ENCODE measurements at places on chromosomes 4 and X.

GRCh38 chrX:139094671-139095592 lies 383.4 kb upstream of the FGF13 start:
- DNase-seq = no peak

DNA sequence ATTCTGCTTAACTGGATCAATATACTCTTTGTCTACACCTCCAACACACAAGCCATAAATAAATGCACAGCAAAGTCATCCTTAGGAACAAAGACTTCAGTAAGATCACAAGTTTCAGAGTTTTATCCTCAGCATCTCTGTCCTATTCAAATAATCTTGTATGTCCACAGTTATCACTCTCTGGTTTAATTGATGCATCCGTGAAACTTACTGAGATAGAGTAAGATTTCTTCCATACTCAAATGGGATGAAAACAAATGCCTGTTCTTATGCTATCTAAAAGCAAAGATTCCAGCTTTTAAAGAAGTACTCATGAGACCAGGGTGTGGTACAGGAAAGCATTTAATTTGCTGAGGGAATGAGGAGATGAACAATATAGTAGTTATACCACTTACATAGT lies 184.6 kb upstream of the SLC7A11 start:
- no peak for DNase-seq

DNA sequence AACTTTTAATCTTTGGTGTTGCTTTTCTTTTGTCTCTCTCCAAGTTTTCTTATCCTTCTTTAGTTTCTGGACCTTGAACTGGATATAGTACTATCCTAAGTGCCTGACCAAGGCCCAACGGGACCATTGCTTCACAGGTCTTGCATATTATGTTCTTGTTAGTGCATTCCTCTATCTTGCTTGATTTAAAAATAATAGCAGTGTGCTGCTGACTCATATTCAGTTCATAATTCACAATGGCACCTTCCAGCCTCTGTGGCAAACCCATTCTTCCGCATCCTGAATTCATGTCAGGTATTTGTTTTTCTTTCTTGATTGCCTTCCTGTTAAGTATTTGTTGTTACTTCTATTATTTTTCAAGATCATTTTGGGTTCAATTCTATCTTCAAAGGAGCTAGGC lies 197.1 kb upstream of the GIMD1 start:
- no peak for DNase-seq

GRCh38 chrX:31851761-31852160 lies 779.9 kb upstream of the FTHL17 start:
- no peak for DNase-seq

GRCh38 chr4:69167300-69167699 lies 47.2 kb downstream of the UGT2B11 start:
- DNase-seq = no peak

GRCh38 chr4:24605216-24605615 lies 20.9 kb upstream of the DHX15 start:
- no peak for DNase-seq

DNA sequence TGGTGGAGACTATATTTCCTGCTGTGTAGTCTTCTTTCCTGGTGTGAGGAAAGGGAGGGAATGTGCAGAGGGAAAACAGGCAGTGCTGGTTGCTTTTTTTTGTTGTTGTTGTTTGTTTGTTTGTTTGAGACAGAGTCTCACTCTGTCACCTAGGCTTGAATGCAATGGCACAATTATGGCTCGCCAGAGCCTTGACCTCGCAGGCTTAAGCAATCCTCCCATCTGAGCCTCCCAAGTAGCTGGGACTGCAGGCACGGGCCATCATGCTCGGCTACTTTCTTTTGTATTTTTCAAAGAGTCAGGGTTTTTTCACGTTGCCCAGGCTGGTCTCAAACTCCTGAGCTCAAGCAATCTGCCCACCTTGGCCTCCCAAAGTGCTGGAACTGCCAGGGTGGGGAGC lies 82.5 kb downstream of the RELL1 start:
- no peak for DNase-seq

DNA sequence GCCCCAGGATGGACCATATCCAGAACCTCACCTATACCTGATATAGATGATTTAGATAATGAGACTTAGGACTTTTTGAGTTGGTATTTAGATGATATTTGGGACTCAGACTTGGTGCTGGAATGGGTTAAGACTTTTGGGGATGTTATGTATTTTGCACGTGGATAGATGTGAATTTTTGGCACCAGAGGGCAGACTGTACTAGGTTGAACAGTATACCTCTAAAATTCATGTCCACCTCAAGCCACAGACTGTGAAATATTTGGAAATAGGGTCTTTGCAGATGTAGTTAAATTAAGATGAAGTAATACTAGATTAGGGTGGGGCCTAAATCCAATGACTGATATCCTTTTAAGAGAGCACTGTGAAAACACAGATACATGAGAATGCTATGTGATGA lies 15.6 kb downstream of the RBM41 start:
- DNase-seq = no peak

DNA sequence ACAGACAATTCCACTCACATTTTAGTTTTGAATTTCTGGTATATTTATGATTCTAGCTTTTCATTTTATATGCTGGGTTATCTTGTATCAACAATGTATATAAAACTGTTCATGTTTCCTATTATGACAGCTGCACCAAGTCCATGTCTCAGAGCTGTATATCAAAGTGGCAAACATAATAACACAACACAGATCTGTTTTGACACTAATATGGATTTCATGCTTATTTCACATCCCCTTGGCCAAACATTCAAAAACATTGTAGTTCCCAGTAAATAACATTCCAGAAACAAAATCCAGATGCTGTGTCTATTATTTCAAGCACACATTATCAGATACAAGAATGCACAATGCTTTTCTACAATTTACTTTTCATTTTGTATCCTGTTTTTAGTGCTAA lies 380.6 kb upstream of the MAGEB2 start:
- no peak for DNase-seq

GRCh38 chr4:95830651-95831050 lies 9.2 kb upstream of the PDHA2 start:
- no peak for DNase-seq

GRCh38 chrX:131521824-131522223 lies 22.1 kb upstream of the OR13H1 start:
- DNase-seq = no peak

GRCh38 chr4:107736924-107737448 lies 17.0 kb upstream of the PAPSS1 start:
- DNase-seq = no peak

GRCh38 chr4:3226944-3227343 lies 22.0 kb upstream of the MSANTD1 start:
- no peak for DNase-seq

DNA sequence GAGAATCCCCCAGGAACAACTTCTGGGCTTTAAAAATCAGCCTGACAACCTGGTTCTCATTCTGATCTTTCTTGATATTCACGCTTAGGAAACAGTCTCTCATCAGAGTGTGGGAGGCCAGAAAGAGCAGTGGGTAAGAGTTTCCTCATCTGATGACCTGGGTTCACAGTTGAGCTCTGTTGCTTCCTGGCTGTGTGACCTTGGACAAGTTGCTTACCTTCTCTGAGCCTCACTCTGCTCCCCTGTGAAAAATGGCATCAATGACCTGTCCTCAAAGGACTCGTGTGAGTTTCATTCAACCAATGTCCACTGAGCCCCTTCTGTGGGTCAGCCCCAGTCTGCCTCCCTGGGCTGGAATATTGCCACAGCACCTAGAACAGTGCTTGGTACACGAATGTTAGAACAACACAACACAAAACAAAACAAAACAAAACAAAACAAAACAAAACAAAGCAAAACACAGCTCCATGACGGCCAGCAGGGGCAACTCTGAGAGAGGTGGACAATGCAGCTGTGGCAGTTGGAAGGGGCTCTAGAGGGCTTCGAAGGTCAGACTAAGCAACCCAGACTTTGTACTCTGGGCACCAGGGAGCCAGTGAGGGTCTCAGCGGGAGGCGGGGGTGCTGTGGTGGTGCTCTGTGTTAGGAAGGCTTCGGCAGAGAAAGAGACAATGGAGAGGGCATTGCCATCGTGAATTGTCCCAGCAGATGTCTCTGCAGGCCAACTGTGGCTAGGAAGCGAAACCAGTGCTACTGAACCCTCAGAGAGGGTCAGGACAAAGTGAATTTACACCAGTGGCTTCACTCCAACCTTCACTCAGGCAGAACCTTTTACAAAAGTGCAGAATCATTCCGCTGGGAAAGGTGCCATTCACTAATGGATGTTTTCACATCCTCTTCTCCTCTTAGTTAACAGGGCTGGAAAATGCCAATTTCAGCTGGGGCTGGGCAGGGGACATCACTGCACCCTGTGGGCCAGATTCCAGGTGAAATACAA lies 14.3 kb upstream of the C4orf50 start:
- no peak for DNase-seq

GRCh38 chr4:109383823-109384222 lies 49.8 kb upstream of the SEC24B start:
- DNase-seq = no peak

- DNase-seq = no peak
Observed at GRCh38 chr4:139643042-139643895, 22.4 kb upstream of the MGST2 start.

DNA sequence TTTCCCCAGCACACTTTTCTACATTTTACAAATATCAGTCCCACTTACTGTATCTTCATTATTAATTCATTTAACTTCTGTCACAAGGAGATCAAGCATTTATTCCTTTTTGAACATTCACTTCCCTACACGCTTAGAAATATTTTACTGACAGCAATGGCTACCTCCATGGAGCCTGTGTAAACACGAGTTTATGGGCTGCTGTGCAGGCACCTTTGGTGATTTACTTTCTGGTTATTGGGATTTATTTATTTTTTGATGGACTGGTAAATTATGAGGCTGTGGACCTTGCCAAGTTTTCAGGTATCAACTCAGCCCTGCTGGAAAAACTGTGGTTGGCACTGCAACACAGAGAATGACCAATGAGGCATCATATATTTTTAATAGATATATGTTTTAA lies 45.4 kb upstream of the PAQR3 start:
- no peak for DNase-seq

GRCh38 chrX:70755850-70756249 lies 152.7 kb downstream of the TEX11 start:
- no peak for DNase-seq

DNA sequence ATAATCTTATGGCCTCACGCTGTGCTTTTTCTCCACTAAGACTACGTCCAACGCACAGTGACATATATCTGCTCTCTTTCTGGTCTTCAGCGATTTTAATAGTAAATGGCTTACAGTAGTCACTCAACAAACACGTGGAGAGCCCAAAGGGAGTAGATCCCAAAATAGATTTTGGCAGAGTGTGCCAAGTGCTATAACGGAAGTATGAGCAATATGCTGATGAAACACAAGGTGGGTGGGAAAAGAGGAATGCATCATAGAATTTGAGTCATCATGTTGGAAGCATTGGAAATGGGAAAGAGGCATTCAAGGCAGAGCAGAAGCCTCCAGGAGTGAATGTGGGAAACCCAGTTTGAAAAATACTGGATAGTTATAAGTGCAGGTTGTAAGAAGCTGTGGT lies 129.1 kb upstream of the LDB2 start:
- DNase-seq = no peak

DNA sequence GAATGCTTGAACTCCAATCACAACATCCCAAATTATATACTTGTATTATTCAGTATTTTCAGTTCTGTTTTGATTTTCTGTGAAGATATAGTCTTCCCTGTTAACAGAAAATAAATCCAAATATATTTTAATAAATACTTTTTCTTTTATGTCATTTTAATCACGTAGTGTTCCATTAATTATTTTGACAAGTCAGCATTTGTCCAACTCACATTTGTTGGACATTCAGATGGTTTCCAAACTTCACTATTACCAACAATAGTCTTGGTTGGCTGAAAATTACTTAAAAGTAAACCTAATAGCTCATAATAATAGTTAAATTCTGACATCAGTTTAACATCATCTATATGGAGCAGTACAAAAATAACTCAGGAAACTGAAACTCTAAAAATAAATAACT lies 60.7 kb upstream of the SPANXD start:
- no peak for DNase-seq

GRCh38 chrX:12891171-12891570 lies 15.2 kb upstream of the TLR8 start:
- no peak for DNase-seq

- DNase-seq = no peak
Observed at GRCh38 chrX:52425775-52426174, 57.0 kb downstream of the XAGE2 start.

- DNase-seq = no peak
Observed at GRCh38 chrX:39907964-39908661, 189.6 kb downstream of the BCOR start.

- DNase-seq = no peak
Observed at GRCh38 chr4:38780833-38781484, 1.8 kb downstream of the TLR10 start.

GRCh38 chrX:49197543-49198087 lies 2.4 kb downstream of the SYP start:
- no peak for DNase-seq

DNA sequence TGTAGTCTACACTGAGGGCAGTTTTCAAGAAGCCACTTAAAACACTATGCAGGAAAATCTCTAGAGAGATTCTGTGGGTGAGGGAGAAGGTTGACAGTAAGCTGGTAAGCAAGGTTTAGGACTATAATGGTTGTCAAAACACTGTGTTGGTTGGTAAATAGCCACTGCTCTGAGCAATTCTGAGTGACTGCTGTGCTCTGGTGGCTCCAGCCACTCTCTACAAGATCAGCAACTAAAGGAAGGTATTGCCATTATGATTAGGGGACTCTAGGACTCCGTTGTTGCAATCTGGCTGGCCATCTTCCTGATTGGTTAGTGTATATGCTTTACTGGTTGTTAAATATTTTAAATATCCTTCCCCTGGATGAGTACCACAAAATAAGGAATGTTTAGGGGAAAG lies 5.5 kb upstream of the FAM47E start:
- DNase-seq = no peak

DNA sequence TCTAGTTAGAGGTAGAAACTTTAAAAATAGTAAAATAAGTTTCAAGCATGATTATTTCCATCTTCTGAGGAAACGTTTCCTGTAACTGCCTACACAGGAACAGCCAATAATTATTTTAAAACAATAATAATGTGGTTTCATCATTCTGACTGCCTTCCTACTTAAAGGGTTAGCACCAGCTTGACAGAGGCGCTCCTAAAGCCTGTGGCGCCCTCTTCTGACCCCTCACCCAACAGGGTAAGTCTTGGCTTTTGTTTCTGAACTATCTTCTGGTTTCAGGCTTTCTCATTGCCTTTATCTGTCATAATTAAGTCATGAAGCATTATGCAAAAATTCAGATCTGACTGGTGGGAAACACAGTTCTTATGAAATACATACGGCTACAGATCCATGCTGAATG lies 96.7 kb downstream of the ITM2A start:
- no peak for DNase-seq

DNA sequence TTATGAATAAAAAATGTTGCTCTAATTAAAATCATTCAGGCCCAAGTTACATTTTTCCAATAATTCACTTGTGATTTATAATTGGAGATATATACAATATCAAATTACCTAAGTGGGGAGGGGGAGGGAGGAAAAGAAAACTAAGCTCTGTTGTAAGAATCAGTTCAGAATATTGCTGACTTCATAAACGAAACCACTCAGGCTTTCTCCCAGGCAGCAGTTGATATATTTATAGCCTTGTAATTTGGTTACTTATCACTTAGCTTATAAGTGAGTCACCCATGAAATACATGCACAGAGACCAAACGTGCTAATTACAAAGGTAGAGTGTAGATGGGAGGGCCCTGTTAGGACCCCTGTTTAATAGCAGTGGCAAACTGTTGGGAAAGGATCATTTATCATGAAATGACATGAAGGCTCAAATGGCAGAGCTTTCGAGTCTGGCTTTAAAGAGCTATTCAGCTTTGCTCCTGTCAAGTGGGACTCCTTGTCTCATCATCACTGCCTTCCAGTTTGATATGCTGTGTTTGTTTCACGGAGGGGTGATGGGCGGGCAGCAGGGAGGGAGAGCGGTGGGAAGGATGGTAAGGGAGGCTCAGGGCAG lies 105.6 kb upstream of the PGRMC2 start:
- no peak for DNase-seq

Measured in cortex of kidney (tissue), 1 donor.